ENCODE measurements at places on chromosomes 6 and 20.

GRCh38 chr6:34953061-34954025, 64.3 kb downstream of the ANKS1A start:
- peak; percentile 79 for DNase-seq

DNA sequence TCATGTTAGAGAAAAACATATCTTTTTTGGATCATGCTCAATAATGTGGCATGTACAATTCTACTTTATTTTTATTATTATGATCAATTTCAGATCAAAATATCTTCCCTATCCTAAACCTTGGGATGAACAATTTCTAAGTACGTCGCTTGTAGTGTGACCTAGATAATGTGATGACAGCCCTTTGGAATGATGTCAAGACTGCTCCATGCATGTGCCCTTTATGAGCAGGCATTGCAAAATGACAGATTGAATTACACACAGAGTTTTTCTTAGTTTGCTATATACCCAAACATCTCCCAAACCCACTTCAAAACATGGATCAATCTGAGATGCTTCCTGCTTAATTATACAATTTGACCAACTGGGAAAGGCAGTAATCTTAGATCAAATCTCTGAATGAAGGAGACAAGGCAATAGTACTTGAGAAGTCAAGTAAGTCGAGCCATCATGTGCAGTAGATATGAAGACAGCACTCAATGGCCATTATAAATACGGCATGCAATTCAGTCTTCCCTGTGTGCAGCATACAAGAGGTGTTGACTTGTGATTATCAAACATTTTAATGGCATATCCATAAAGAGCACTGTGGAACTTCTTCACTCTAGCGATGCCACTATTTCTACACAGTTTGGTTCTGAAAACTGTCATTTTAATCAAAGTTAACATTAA, 294.8 kb downstream of the RNF144B start:
- DNase-seq = no peak

GRCh38 chr20:56537997-56538396, 5.0 kb downstream of the FAM209B start:
- DNase-seq = no peak

DNA sequence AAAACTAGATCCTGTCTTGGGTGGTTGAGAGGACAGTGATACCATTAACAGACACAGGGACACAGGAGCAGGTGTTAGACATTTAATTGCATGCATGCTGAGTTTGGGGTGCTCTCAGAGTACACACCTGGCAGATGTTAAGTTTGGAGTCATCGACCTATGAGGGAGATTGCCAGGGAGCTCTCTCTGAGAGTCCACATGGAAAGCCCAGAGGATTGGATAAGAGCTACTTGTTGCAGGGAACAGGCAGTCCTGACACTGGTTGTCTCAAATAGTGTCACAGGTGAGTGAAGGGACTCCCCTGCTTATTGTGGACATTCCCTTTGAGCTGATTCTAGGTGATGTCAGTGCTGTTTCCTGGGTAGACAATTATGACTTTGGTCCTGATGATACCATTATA, 3.1 kb downstream of the ATRN start:
- DNase-seq = no peak

DNA sequence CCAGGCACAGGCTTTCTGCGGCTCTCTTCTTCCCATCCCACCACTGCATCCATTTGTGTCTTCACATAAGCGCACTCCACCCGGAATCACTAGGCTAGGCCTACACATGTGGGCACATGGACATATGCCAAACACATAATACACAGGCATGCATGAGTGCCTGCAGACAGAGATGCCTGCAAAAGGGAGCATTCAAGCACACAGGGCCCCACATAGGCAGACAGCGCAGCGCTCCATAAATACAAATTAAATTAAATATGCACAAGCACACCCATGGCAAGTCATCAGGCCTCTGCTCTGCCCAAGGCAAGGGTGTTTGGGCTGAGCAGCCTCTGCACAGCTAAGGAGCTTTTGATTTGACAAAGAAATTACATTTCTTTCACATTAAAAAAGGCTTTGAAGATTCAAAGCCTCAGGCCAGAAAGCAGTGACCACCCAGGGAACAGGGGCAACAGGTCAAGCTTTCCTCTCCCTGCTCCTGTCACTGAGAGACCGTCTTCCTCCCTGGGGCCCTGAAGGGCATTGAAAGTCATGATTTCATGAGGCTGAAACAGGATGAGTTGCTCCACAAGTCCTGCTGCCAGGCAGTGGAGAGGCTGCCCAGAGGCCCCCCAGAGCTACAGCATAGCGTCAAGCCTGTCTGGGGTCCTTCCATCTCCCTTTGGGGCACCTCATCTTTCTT, 134.2 kb upstream of the LRFN2 start:
- DNase-seq = no peak

- no peak for DNase-seq
Observed at GRCh38 chr6:44462797-44463727, 75.6 kb downstream of the CDC5L start.
